ENCODE measurements at places on chromosomes 4 and X.
A peak's percentile ranks its signal among the peaks of the same experiment; 100 is the strongest.

DNA sequence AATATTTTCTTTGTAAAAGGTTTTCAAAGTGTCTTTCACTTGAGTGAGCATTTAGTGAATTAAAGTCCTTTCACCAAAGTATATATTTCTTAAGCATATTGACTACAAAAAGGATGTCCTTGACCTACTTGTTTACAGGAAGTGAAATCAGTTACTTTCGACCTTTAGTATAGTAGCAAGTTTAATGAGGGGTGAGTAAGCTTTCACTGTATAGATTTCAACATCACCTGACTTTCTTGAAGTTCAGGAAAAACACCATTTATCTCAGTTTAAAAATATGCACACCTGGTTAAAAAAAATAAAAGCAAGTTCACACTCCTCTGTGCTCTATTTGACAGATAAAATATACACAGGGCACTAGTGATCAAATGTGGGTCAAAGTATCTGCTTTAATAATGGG, 88.1 kb downstream of the CCSER1 start:
- DNase-seq: no peak

DNA sequence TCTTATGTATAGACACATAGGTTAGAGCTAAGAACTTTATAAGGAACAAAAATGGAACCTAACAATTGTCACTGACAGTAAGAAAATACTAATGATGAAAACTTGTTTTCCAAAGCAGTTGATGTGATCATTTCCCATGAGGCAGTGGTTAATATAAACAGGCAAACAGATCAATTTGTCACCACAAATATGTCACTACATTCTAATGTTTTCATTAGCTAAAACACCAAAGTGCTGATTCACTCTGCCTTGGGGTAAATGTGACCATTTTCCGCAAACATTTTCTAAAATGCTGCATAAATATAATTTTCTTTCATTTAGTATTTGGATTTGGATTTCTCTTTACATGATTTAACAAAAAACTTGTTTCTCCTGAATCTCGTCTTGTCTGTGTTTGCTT, 408.9 kb upstream of the CTSO start:
- DNase-seq: no peak

GRCh38 chrX:11352296-11352741, 59.1 kb downstream of the AMELX start:
- no peak for DNase-seq

- DNase-seq: no peak
Measured at GRCh38 chr4:122959981-122960610, 37.7 kb upstream of the NUDT6 start.

DNA sequence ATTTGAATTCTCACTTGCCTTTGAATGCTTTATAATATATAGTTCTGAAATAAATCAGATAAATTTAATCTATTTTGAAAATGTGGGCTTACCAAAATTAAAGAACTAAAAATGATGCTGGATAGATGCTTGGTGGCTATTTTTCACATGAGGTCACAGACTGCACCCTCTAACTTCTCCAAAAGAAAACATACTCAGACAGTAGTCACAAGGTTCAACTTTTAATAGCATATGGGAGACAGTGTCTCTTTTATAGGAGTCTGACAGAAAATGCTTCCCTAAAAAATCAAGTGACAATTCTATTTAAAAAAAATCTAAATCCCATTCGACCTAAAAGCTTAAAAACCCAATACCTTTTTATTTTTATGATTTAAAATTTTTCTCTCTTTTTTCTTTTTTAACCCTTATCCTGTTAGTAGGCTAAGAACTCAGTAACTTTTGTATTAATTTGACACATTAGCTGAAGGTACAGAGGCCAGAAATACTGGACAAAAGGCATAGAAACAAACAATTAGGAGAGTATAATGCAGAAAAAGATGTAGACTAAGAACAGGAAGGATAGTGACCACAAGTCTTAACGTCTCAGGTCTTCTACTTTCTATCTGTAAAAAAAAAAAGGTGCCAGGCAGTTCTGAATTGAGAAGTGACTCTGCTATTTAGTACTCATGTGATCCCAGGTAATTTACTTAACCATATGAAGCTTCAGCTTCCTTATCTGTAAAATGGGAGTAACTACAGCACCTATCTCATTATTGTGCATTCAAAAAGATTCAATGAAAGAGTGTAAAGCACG, 7.6 kb downstream of the TIGD4 start:
- DNase-seq: no peak

DNA sequence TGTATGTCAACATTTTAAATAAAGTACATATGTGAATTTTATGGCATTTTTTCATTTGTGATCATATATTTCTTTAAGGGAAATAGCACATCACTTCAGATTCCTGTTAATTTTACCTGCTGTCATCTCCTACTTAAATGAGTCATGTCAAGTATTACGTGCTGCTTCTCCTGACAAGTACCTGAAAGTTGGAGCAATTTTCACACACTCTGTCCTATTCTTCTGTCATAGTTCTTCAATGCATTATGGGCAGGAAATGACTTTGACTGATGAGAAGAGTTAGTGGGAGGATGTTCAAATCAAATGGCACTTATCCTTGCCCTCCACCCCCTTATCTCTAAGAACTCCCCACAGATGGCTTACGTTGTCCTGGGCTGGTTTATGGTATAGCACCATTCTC, 64.2 kb upstream of the SYTL5 start:
- DNase-seq: no peak

- DNase-seq: no peak
Measured at GRCh38 chr4:168831919-168832762, 177.9 kb downstream of the CBR4 start.

DNA sequence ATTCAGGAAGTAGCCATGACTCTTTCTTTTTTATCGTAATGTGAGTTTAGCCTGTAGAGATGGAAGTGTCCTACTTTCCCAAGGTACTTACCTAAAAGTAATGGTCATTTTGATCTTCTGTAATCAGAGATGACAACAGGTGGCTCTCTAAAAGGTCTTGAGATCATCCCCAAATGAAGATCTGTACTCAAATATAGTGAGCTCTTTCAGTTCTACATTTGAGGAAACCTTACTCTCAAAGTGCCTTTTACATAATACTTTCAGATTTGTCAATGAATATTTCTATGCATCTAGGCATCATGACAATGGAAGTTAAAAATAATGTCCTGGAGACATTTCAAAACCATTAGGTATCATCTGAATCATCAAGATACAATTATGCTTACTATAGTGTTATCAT, 17.2 kb upstream of the MND1 start:
- DNase-seq: no peak

GRCh38 chr4:52014903-52015302, 5.3 kb downstream of the LRRC66 start:
- no peak for DNase-seq

DNA sequence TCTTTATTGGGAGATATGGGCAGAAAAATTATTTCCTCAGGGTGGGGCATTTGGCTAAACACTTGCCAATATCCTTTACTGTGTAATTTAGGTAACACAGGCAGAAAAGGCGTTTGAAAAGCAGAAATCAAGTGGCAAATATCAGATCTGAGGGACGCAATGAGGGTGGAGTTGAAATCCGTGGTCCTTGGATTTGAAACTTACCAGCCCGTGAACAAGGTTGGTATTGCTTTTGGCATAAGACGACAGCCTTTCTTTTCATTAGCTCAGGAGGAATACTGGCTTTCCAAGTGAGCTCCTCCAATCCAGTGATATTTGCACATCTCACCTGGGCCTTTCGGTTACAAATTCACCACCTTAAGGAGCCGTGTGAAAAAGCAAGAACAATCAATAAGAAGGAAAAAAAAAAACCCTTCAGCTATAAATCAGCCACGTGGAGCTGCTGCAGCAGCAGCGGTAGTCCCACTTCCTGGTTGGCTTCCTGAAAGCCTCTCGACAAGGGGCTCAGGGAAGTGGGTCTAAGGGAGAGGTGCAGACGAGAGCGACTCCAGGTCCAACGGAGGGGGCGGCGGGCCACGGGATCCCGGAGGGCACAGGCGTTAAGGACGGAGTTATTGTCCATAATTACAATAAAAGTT, 734 bp upstream of the GALNT7 start:
- DNase-seq: no peak

DNA sequence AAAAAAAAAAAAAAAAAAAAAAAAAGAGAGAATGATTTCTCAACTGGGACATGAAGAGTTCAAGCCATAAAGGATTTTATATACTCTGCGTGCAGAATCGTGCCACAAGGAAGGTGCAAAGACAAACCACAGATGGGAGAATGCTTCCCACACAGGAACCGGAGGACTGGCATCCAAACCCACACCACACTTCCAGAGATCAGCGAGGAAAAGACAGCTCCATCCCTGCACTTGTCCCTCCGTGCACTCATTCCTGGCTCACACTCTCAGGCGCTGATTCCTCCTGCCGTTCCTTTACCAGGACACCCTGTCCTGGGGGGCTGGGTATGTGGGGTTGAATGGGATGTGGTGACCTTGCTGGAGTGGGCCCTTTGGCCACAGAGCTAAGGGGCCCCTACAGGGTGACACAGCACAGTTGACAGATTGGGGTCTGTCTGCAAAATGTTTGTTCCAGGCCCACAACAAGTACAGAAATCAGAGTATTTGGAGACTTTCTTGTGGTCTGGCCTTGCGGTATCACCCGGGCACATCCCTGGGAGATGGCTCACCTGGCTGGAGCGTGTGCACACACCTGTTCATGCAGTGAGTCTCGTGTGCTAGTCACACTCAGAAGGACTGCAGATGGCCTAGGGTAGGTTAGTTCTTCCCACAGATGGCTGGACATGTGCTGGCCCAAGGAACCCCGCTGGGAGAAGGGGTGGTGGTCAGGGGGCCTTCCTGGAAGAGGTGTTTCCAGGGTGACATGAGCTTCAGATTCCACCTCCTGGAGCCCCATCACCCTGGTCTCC, 55.4 kb upstream of the GPR78 start:
- DNase-seq: no peak

GRCh38 chr4:78018271-78019049, 38.7 kb upstream of the FRAS1 start:
- no peak for DNase-seq

- no peak for DNase-seq
Measured at GRCh38 chrX:110211340-110211739, 106.5 kb downstream of the AMMECR1 start.

GRCh38 chrX:9476810-9477575, 12.1 kb downstream of the TBL1X start:
- no peak for DNase-seq

GRCh38 chr4:134018846-134019245, 182.7 kb downstream of the PABPC4L start:
- peak; percentile 31 for DNase-seq

GRCh38 chr4:57430726-57431125, 320.5 kb upstream of the IGFBP7 start:
- DNase-seq: no peak

DNA sequence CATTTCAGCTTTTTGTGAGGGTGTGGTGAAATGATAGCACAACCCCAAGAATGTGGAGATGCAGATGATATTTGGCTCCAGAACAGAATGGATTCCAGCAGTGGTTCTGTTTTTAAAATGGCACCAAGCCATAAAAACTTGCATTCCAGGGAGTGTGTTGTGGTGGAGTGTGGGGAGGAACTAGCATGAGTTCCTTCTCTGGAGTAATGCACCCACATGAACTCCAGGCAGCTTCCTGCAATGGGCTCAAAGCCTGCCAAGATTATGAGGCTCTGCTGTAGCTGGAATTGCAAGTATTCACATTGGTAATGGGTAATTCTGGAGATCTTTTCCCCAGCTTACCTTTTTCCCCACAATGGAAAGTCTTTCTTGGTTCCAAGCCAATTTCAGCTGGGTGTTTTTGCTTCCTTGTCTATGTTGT, 161.4 kb downstream of the RAB28 start:
- DNase-seq: peak; percentile 94

- DNase-seq: no peak
Measured at GRCh38 chr4:2991243-2991642, 27.9 kb downstream of the GRK4 start.

- no peak for DNase-seq
Measured at GRCh38 chrX:39491548-39492297, 606.0 kb downstream of the BCOR start.

DNA sequence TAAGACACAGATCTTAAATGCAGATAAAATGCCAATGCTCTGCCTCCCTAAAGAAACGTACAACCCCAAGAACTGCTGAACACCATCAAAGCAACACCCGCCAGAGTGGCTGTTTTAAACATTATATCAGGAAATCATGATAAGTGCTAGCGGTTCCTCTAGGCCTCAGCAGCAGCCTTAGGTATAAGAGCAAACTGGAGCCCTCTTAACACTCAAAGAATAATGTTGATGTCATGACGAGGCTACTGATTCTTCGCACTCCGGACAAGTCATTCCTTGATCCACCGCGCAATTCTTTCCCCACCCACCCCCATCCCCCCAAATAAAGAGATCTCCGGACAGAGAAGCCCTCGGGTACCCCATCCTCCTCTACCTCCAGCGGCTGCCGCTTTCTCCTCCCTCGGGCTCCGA, 507 bp downstream of the LIN54 start:
- DNase-seq: no peak

- no peak for DNase-seq
Measured at GRCh38 chr4:60840020-60840419, 360.1 kb upstream of the ADGRL3 start.

GRCh38 chrX:66110112-66110511, 53.9 kb upstream of the HEPH start:
- DNase-seq: no peak

- DNase-seq: no peak
Measured at GRCh38 chr4:123121241-123121907, 199.0 kb upstream of the NUDT6 start.

GRCh38 chr4:7987148-7987989, 47.7 kb upstream of the AFAP1 start:
- no peak for DNase-seq

DNA sequence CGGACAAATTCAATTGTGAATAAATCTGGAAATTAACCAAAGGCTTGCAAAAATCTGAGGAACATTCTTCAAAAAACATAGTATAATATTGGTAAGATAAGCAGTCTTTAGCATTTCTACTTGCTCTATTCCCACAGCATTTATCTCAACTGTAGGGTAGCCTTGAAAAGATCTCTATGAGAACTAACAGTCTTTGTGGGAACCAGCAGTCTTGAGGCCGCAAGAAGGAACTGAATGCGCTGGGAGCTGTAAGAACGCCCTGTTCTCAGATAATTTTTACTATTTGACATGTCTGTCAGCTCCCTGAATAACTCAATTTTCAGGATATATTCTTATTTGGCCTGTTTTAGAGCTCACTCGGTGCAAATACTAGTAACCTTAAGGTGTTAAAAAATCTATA, 519.3 kb upstream of the CXorf51A start:
- DNase-seq: no peak

DNA sequence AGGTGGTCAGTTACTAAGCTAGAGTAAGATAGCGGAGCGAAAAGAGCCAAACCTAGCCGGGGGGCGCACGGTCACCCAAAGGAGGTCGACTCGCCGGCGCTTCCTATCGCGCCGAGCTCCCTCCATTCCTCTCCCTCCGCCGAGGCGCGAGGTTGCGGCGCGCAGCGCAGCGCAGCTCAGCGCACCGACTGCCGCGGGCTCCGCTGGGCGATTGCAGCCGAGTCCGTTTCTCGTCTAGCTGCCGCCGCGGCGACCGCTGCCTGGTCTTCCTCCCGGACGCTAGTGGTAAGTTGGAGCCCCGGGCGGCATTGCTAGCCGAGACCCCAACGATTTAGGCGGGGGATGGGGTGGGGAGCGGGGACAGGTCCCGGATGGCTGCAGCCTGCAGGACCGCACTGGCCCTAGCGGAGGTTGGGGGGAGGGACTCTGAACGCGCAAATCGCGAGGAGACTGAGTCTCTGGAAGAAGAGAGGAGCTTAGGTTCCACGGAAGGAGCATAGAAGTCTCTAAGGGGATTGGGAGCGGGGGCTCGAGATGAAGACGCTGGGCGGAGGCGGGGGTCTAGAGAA, 573 bp downstream of the HTR2C start:
- DNase-seq: no peak

- DNase-seq: no peak
Measured at GRCh38 chr4:51858605-51859202, 15.8 kb downstream of the DCUN1D4 start.

Data from GM04503 (cell line).